ENCODE measurements at places on chromosomes 5 and 9.

- DNase-seq: no peak
These were observed 39.0 kb downstream of the KCNIP1 start for GRCh38 chr5:170542691-170543293.

- no peak for DNase-seq
These were observed 60.6 kb upstream of the GRIA1 start for GRCh38 chr5:153429761-153430380.

DNA sequence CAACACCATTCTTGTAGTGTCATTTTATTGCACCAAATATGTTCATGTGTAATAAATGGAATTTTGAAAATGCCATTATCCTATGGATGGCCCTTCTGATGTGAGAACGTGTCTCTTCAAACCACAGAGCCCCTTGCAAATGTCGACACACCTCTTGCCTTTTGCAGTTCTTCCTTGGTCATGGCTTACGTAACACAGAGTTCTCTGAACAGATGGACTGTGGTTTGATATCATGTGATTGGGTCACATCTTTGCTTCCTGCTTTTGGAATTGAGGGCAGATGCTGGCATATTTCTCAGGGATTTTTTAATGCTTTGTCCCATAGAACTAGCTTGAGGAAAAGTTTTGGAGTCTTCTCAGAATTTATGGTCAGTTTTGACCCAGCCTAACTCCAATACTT lies 4.6 kb downstream of the TGFBR1 start:
- no peak for DNase-seq

GRCh38 chr5:38832810-38833209 lies 13.0 kb upstream of the OSMR start:
- no peak for DNase-seq

- DNase-seq: no peak
These were observed 26.6 kb downstream of the ENHO start for GRCh38 chr9:34496149-34496712.

Data from activated CD4-positive, alpha-beta T cell treated with anti-CD3 and anti-CD28 coated beads, Interleukin-2, amount 50 U/mL, for 1 hour (primary cell).